ENCODE measurements at places on chromosomes 16 and 17.

GRCh38 chr17:75979705-75980187, 706 bp downstream of the TEN1 start:
- DNase-seq: no peak

GRCh38 chr16:3112881-3113574, 642 bp downstream of the ZNF205 start:
- DNase-seq: no peak

DNA sequence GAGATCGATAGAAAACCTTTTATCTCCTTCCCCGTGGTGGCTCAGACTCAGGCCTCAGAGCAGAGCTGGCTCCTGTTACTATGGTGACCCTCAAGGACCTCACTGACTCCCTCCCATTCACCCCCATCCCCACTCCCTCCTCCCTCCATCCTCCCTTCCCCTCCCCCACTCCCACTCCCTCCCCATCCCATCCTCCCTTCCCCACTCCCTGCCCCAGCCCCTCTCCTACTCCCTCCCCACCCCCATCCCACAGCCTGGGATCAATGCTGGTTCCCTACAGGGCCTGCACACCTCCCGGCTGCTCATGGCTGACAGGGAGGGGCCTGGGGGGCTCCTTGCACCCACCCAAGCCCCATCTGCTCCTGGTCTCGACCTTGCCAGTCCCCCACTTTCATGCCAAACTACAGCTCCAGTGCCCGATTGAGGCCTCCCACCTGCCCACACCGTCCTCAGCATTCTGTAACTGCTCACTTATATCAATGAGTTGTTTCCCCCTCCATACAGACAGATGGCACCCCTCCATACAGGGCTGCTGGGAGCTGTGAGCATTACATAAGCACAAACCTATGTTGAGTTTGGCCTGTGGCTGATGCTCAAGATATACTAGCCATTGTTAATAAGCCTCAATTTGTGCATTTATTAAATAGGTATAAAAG, 11.6 kb upstream of the RAI1 start:
- no peak for DNase-seq

DNA sequence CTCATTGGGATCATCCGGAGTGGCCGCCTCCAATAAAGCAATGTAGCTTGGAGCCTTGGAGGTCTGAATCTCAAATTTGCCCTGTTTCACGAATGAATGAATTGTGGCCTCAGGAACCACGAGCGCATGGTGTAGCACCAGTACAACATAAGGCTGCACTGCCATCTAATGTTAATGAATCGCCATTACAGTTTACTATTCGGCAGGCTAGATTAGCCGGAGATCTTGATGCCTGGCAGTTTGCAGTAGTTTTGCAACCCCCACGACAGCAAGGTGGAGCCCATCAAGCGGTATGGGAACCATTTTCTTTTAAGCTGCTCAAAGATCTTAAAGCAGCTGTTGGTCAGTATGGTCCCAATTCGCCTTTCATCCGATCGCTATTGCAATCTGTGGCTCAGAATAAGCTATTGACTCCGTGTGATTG, 18.8 kb downstream of the ALOX15B start:
- DNase-seq: peak; percentile 76

DNA sequence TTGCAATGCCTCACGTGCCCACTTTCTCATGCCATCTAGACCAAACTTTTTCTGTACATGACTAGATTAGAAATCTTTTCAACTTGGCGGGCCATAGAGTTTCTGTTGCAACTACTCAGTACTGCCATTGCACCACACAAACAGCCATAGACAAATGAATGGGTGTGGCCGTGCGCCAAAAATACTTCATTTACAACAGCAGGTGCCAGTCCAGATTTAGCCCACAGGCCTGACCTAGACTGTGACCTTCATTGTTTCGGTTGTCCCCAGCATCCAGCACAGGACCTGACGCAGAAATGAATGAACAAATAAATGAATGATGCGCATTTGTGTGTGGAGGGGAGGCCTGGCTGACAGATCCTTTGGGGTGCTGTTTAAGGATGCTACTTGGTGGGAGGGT, 14.3 kb upstream of the PDK2 start:
- DNase-seq: no peak
